MG63 (cell line): ENCODE measurements at places on chromosomes 7 and 10. TPM values are rescaled to one million over a fixed set of nuclear protein-coding genes. Genes with fewer than 3 reads are reported as not detected.

CEP55 gene
- total RNA-seq: 74.7 and 98.6 TPM in 2 replicates

NXPH1 gene
- total RNA-seq: not detected in 2 replicates

EBLN1 gene
- not detected in 2 replicates for total RNA-seq

TACR2 gene
- not detected in 2 replicates for total RNA-seq

TMEM236 gene
- total RNA-seq: not detected in 2 replicates

DYDC2 gene
- total RNA-seq: not detected in 2 replicates

COX19 gene
- 4.4 and 10.1 TPM in 2 replicates for total RNA-seq

HTRA1 gene
- 26.0 and 40.8 TPM in 2 replicates for total RNA-seq

DNA sequence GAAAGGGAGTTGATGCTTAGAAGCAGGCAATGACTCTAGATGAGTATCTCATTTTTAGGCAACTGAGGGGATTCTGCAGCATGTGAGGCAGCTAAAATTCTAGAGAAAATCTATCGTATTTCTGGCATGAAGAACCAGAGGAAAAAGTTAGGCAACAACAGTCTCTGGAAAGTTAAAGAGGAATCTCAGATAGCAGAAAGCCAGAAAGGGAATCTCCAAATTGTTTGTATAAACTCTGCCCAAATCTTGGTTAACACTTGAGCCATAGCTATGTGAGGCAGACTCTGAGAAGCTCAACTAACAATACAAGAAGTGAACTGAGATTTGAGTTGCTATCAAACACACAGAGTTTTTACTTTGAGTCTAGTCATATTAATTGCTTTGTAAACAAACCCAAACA is 215.8 kb upstream of the FZD8 start:
- DNase-seq: no peak

- DNase-seq: no peak
These were observed 137.7 kb downstream of the ZMIZ1 start for GRCh38 chr10:79206300-79207095.

DNA sequence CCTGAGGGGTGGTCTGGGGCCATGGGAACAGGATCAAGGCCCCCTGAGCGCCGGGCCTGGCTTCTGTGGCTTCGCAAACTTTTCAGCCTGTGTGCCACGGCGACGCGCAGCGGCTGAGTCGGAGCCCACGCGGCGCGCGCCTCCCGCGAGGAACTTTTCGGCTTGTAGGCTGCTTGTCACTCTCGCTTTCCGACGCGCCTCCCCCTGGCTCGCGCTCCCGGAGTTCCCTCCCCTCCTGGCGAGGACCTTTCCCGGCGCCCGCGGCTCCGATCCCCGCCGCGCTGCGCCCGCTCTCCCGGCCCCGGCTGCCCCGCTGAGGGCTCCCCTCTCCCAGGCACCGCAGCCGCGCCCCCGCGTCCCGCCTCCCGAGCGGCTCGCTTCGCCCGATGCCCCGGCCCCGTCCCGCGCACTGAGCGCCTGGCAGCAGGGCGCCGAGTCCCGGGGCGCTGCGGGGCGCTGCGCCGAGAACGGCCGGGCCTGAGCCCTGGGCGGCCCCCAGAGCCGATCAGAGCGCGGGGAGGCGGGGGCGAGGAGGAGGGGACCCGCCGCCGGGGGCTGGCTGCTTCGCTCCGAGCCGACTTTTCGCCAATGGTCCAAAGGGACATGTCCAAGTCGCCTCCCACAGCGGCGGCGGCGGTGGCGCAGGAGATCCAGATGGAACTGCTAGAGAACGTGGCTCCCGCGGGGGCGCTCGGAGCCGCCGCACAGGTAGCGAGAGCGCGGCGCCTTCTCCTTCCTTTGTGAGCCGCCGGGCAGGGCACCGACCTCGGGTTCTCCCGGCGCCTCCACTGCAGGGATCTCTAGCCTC is at the start of gene CACNB2:
Gene CACNB2, plus strand, starts transcription at position 276 of the 808 bp plus-strand sequence.
- DNase-seq: peak; percentile 61

GRCh38 chr7:117810642-117811512 is 62.4 kb downstream of the CTTNBP2 start:
- DNase-seq: peak; percentile 38

DNA sequence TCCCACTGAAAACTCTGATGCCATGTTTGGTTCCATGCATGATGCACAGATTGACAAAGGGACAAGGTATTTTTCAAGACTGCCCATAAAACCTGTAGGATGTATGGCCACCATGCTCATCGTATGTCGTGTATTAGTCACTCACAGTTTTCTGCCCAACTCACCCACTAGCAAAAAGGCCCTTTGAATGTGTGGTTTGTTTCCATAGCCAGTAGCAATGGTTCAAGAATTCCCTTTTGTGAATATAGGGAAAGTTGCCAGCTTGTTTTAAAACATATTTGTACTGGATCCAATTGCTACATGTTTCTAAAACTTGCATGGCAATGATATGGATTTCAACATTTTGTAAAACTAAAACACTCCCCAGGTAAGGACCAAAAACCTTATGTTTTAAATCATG is 280.9 kb upstream of the YAE1 start:
- no peak for DNase-seq

- DNase-seq: no peak
These were observed 34.4 kb downstream of the DLG5 start for GRCh38 chr10:77892021-77892739.

DNA sequence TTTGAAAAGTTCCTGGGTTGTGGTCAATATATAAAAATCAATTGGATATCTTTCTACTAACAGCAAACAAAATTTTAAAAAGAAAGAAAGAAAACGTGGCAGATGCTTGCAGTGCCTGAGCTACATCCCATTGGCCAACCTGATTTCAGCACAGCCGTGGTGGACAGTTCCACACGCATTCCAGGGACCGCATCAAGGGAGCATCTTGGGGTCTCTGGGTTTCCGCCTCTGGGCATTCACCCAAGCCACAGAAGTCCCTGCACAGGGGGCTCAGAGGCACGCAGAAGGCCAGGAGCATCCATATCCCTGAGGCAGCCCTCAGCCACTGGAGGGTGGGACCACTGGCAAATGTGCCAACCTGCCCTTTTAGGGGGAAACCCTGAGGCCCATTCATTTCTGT is 254.5 kb upstream of the RNF32 start:
- DNase-seq: no peak

DNA sequence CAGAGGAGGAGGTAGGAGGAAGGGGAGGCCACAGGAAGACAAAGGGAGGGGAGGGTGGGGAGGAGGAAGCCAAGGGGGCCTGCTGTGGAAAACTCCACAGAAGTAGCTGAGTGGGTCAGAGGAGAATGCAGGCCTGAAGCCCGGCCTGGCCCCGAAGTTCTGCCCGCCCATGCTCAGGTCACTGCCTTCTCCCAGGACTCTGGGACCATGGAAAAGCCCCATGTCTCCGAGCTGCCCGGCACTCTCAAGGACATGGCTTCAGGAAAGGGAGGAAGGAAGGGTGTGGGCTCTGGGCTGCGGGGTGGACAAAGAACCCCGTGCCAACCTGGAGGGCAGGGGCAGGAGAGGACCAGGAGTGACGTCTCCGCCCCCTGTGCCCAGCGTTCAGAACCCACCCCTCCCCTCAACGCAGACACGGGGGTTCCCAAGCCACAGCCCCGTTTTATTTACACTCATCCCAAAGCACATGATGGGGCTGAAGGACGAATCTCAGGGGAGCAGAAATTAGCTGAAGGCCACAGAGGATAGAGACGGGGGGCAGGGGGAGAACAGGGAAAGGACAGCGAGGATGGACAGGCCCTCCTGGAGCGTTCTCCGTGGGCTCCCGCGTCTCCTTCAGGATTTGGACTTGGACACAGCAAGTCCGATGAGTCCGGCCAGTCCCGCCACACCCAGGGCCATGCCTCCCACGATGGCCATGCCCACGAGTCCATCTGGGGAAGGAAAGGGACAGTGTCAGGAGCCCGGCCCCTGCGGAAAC is 1.8 kb upstream of the CLDN15 start:
- DNase-seq: no peak

DNA sequence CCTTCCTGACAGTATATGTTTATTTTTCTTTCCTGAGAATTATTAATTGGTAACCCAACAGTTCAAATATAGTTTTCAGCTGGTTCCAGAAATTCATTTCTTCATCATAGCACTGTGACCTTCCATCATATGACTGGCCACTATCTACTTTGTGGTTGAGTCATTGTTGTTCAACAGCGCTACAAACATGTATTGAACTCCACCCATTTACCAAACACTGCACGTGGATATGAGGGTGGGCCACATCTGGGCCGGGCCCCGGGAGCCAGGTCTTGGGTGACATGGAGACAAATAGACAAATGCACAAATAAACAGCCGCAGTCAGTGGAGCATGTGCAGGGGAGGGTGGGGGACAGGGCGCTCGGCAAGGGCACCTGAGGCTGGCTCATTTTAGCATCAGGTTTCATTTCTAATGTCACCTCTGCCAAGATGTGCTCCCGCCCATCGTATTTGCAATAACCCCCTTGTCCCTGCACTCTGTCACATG is 24.0 kb upstream of the EEPD1 start:
- DNase-seq: no peak

- DNase-seq: no peak
These were observed 6.9 kb upstream of the VGF start for GRCh38 chr7:101172005-101172853.

DNA sequence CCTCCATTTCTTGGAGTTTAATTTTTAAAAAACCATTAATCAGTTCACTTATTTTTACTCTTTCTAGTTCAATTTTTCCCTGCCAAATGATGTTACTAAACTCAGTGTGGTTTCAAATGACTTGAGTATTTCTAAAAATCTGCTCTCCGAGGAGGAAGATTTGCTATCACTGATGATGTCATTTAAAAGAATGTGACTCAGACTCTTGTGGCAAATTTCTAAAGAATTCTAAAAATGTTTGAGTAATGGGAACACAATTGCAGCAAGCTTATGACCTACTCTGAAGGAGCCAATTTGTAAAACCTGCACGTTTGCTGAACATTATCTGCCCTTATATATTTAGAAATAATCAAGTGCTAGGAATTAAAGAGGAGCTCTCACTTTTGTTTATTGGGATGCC is 88.6 kb downstream of the SPAG6 start:
- no peak for DNase-seq

DNA sequence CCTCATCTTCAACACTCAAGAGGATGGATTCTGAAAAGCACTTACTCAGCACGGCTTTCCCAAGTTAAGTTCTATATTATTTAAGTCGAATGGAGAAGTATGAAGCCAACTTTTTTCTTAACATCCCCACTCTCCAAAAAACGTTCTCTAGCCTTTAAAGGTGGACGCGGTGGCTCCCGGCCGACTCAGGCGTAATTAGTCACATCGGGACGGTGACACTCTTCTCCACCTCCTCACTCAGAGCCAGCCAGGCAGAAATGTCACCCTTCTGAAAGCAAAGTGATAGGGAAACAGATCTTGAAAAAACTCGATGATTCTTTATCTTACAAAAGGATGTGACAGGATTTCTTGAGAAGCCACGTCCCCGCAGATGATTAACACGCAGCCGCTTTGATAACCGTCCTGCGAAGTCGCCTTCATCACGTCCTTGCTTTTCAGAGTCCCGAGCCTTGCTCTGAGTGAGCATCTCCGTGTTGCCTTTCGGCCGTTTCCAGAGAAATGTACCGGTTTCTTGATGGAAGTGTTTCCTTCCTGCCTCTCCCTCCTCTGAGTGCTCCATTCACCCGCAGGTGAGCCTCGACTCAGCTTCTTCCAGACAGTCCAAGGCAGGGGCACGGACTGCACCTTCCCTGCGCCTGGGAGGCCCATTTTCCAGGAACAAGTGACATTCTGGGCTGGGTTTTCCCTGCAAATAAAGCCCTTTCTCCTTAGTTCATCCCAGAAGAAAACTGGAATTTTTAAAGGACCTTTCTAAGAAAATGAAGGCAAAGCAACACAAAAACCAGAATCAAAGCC is 314.8 kb downstream of the DNAJB6 start:
- no peak for DNase-seq

GRCh38 chr7:127252377-127252713 is 396 bp downstream of the GRM8 start:
- DNase-seq: no peak

- DNase-seq: peak; percentile 43
These were observed 18.0 kb upstream of the DLG5 start for GRCh38 chr10:77944519-77944918.

DNA sequence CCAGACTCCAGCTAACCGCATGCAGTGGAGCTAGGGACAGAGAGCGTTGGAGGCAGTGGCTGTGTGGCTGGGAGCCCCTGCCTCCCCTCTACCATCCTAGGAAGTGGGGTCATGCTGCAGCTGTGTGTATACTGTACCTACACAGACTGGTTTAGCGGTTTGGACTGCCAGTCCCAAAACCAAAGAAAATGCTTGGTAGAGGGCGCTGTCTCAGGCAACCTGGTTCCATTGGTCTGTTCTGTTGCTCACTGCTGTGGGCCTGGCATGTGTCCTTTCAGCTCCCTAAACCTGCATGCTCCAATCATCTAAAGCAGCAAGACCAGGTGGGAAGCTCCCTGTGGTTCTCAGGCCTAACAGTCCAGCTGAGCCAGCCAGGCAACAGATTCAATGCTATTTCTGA is 4.5 kb downstream of the RBP4 start:
- DNase-seq: no peak
